ENCODE measurements at places on chromosomes 11 and 22.

- DNase-seq, result no peak
Measured at GRCh38 chr11:102837646-102838045, 5.8 kb downstream of the MMP3 start.

DNA sequence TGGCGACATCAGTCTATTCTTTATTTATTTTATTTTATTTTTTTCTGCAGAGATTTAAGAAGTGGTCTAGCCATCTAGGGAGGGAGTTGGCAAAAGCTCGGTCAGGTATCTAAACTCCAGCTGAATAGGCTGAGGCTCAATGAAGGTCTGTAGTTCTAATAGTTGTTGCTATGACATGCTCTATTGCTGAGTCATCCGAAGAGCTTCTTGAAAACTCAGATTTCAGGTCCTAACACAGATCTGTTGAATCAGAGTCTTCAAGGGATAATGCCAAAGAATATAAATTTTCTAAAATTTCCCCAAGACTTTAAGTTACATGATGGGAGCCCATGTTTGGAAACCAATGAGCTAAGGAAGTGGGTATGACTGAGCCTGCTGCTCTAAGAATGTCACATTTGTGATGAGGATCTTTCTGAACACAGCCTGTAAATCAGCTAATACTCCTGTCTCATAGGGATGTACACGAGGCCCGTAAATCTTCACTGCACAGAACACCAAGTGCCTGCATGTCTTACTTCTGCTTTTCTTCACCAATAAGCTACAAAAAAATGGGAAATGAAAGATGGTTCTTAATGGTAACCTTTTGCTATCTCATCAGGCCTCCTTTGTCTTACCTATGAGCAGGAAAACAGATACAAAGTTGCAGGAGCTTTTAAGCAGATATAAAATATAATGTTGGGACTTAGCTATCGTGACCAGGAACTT is 901.4 kb upstream of the API5 start:
- DNase-seq, result no peak

DNA sequence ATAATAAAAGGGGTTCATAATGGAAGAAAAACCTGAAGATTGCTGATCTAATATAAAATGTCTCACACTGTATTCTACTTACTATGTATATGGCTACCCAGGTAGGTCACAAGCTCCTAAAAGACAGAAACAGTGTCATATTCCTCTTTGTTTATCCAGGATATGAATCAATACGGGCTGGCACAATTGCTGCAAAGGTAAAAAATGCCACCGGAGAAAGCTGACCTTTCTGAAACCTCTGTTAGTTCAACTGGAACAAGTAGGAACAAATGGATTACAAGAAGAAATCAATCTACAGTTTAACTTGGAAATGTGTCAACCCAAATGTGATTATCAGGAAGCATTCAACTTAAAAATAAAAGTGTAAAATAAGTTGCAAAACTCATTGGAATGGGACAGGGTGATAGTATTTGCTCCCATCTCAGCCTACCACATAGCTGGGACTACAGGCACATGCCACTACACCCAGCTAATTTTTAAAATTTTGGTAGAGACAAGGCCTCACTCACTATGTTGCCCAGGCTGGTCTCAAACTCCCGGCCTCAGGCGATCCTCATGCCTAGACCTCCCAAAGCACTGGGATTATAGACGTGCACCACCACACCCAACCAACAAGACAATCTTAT is 27.6 kb downstream of the SLC35F2 start:
- no peak for DNase-seq

- DNase-seq, result peak; percentile 59
Measured at GRCh38 chr11:119505861-119506260, 82.9 kb upstream of the THY1 start.

GRCh38 chr22:44906999-44907644 is 102.7 kb downstream of the PHF21B start:
- no peak for DNase-seq

- no peak for DNase-seq
Measured at GRCh38 chr22:22210375-22210774, 34.2 kb upstream of the VPREB1 start.

DNA sequence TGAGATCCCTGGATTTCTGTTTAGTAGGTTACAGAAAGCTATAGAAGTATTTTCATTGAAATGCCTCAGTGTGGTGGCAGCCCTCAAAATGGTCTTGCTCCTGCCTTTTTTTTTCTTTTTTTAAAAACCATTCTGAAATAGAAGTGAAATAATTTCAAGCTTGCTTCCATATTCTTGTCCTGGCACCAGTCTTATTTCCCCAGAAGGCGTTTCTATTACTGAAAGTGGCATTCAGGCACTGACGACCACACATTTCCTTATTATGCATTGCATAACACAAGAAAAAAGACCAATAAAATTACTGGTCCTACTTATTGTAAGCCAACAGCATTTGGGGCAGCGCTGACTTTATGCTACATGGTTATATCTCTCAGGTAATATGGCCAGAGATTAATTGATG is 24.5 kb upstream of the LRRC4C start:
- no peak for DNase-seq

DNA sequence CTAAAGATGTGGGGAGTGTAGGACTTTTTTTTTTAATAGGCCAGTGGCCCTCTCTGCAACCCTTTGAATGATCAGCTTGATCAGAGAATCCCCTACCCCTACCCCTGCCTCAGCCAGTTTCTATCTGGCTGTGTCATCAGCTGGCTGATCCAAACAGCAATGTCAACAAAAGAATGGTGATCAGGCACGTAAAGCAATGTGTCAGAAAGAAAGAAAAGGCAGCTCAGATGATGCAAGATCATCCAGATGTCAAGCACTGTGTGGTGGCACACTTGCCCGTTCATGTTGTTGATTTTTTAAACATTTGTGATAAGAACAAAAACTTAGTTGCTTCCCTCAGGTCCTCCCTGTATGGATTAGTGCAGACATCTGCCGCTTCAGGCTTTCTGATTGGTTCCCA is 26.3 kb upstream of the EHF start:
- no peak for DNase-seq

- no peak for DNase-seq
Measured at GRCh38 chr22:43543522-43544288, 131.9 kb downstream of the MPPED1 start.

DNA sequence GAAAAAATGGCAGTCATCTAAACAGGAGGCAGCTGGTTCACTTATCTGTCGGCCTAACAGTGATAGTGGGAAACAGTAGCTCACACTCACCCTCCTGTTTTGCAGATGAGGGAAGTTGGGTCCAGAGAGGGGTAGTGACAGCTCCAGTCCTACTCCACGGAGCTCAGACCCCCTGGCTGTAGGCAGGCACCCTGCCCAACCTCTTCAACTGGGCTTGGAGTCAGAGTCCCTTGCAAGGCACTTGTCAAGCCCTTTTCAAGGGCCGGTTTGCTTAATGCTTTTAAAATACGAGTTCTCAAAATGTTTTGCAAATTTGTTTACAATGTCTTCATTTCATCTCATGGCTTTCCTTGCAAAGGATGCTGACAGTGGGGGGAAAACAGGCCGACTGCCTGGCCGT is 75.1 kb downstream of the BMAL1 start:
- no peak for DNase-seq

GRCh38 chr11:102734650-102735049 is 9.9 kb upstream of the MMP8 start:
- DNase-seq, result no peak

- peak; percentile 56 for DNase-seq
Measured at GRCh38 chr22:38462960-38463784, 4.7 kb upstream of the KDELR3 start.

DNA sequence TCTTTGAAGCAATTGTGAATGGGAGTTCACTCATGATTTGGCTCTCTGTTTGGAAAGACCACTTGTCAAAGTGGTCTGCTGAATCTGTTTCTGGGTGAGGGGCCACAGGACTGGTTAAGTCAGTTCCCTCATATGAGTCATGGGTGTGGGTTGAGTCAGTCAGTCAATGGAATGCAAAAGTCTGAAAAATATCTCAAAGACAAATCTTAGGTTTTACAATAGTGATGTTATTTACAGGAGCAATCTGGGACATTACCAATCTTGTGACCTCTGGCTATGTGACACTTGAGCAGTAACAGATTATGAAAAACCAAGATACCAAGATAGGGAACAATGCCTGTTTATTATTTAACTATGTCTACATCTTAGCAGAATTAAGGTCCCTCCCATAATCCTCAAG is 311.6 kb downstream of the AASDHPPT start:
- no peak for DNase-seq

DNA sequence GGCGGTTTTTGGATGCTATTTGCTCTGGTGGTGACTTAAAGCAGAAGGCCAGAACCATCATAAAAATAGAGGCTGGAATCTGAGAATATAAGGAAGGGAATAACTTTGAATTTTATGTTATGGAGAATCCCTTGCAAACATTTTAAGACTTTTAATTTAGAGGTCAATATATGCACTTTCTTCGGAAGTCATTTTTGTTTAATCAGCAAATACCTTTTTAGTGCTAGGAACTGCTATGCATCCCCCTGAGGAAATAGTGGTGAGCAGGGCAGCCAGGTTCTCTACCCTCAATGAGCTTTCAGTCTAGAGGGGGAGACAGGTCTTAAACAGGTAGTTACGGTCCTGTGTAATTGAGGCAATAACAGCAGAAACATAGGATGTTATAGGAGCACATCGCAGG is 266.5 kb upstream of the MPPED2 start:
- DNase-seq, result no peak

- DNase-seq, result peak; percentile 53
Measured at GRCh38 chr11:125141686-125142535, 22.6 kb upstream of the PKNOX2 start.

GRCh38 chr22:25774575-25775026 is 32.6 kb downstream of the MYO18B start:
- peak; percentile 43 for DNase-seq

DNA sequence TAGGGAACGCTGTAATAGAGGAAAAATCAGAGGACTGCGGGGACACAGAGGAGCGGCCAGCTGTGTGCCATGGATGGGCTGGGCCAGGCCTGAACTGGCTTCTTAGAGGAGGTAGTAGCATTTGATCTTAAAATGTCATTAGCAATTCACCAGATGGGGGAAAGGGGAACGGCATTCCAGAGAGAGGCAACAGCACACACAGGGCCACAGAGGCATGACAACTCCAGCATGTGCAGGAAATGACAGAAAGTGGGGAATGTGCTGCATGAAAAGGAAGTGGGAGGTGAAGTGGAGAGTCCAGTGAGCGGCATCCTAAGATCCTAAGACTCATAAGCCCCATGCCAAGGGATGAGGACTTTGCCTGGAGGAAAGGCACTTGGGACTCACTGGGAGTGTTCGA is 69.0 kb downstream of the UBASH3B start:
- no peak for DNase-seq

DNA sequence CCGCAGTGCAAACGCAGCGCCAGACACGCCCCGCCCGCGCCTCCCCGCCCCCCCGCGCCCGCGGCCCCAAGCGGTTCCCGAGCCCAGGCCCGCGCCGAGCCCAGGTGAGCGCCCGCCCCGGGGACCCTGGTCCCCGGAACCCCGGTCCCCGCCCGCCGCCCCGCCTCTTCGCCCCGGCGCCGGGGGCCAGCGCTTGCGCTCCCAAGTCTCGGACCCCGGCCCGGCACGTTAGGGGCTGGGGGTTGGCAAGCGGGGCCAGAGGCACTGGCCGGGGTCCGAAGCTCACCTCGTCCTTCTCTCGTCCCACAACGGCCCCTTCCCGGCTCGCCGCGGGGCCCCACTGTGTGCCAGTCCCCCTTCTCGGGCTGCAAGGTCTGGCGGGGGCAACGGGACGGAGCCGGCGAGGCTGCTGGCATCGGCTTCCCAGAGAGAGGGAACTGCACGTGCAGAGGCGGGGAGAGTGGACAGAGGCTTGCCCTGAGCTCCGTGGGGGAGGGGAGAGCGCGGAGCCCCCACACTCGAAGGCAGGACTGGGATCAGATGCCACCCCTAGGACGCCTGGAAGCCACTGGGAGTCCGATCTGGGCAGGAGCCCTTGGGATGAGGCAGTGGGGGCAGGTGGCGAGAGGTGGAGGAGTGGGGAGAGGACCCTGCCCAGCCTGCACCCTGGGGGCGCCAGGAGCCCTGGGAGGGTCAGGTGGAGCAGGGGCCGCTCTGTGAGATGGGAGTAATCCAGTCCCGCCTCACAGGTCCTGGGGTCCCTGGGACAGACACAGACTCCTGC is 1.8 kb upstream of the AIFM3 start:
- DNase-seq, result no peak

DNA sequence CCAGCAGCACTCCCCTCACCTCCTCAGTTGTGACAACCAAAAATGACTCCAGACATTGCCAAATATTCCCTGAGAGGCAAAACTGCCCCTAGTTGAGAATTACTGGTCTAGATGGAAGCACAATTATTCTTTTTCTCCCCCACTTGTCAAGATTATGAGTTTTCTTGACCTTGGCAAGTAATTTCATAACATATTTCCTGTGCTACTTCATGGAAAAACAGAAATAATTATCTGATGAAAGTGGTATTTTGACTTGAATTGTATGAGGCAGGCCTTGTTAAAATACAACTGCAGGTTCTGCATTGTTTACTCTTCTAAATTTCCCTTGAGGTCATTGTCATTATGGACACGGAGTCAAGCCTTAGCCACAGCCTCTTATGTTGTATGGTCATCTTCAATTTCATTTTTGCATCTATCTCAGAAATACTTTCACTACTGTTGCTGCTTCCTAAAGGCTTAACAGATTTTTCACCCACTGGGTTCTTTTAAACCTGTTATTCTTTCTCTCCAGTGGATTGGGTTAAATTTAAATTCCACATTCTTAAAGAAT is 32.2 kb upstream of the LDLRAD3 start:
- DNase-seq, result no peak
